Activated CD4-positive, alpha-beta T cell treated with anti-CD3 and anti-CD28 coated beads for 1 hour (primary cell): ENCODE measurements at places on chromosomes 5 and 9.

GRCh38 chr5:140883373-140883772 lies 1.4 kb downstream of the PCDHA13 start:
- no peak for DNase-seq

- DNase-seq, result no peak
Measured at GRCh38 chr9:73180403-73180802, 28.7 kb downstream of the ANXA1 start.

DNA sequence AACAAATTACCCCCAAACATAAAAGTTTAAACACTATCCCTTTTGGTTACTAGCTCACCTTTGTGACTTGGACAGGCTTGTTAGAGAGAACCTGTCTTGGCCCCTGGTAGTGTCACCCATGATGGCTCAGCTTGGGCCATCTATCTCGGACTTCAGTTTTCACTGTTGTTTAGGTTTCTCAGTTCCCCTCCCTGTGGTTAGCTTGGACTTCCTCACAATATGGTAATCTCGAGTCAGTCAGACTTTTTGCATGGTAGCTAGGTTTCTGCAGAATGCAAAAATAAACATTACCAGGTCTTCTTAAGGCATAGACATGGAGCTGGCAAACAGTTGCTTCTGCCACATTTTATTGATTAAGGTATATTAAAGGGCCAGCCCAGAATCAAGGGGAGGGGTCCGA lies 324.3 kb upstream of the RORB start:
- no peak for DNase-seq

- peak; percentile 13 for DNase-seq
Measured at GRCh38 chr5:175520321-175520720, 42.0 kb downstream of the SFXN1 start.

GRCh38 chr5:107085572-107085971 lies 585.2 kb downstream of the EFNA5 start:
- DNase-seq, result no peak

- DNase-seq, result peak; percentile 9
Measured at GRCh38 chr5:78509884-78510769, 138.4 kb downstream of the LHFPL2 start.

GRCh38 chr5:114957384-114957783 lies 212.3 kb downstream of the TRIM36 start:
- DNase-seq, result no peak

DNA sequence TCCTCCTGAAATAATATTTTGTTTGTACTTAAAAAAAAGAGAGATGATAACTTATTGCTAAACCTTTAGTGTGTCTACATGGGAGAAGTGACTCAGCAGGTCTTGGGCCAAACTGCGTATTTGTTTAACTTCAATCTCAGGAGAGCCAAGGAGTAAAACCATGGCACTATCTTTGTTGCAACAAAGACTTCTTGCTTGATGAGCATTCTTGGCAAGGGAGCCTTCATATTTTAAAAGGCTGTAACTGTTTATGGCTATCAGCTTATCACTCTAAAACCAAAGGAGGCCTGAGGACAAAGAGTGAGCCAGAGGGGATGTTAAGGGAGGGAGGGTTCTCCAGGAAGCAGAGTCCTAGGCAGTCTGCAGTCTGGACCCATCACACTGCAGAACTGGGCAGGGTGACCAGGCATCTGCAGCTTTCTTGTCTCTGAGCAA lies 216.2 kb upstream of the S1PR3 start:
- no peak for DNase-seq

DNA sequence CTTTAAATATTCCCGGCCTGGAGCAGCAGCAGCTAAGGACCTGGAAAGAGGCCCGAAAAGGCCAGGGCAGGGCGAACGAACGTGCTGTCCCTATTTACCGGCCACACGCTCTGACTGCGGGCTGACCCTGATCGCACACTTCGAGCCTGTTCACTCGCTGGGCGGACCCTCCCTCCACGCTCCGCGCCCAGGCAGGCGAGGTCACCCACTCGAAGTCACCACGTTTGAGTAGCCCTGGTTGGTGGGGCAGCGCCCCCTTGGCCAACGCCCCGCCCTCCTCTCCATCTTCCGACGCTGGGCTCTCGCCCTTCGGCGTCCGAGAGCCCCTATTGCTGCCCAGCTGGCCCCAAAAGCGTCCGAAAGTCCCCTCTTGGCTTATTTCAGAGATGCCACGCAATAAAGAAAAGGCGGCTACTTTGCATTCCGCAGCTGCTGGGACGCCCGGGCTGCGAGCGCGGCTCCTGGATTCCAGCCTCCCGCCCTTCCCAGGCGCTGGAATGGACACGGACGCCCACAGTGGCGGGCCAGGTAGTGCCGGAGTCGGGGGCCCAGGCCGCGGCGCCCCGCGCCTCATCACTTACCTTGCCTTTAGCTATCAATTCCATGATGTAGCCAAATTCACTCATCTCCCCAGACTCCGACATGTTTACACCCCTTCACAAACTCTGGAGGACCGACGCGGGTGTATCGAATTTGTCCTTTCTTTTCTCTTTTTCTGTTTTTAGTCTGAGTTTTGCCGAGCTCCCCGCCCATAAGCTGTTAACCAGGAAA lies 9.9 kb upstream of the TRIM36 start:
- no peak for DNase-seq

GRCh38 chr5:103218164-103218563 lies 40.4 kb upstream of the MACIR start:
- no peak for DNase-seq

DNA sequence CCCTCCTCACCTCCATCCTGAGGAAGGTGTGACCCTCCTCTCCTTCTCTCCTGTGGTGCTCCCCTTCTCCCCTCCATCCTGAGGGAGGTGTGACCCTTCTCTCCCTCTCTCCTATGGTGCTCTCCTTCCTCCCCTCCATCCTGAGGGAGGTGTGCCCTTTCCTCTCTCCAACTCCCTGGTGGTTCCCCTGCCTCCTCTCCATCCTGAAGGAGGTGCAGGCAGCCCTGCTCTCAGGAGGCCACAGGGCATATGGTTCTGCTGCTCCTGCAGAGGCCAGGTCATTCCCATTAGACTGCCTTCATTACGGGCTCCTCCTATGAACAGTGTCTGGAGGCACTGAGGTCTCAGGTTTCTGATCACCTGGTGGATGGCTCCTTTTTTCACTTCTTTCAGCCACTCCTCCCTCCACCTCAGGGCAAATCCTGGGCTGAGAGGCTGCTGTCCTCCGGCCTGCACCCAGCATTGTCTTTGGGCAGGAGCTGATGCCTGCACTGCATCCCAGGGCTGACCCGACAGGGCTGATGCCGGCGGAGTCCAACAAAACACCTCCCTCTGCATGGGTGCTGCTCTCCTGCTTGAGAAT lies 197.1 kb downstream of the MED10 start:
- DNase-seq, result no peak

GRCh38 chr5:56839062-56839461 lies 23.7 kb downstream of the MAP3K1 start:
- DNase-seq, result no peak

- no peak for DNase-seq
Measured at GRCh38 chr5:73448463-73449136, at the start of gene FOXD1. Gene FOXD1, minus strand, starts transcription at chr5:73448777. Its CDS starts 415 bp downstream, at chr5:73448362.

- no peak for DNase-seq
Measured at GRCh38 chr5:180213256-180213600, 4.2 kb upstream of the RASGEF1C start.

- DNase-seq, result no peak
Measured at GRCh38 chr5:53478411-53479044, 1.9 kb upstream of the FST start.

GRCh38 chr5:160199410-160199911 lies 29.8 kb upstream of the FABP6 start:
- peak; percentile 53 for DNase-seq

DNA sequence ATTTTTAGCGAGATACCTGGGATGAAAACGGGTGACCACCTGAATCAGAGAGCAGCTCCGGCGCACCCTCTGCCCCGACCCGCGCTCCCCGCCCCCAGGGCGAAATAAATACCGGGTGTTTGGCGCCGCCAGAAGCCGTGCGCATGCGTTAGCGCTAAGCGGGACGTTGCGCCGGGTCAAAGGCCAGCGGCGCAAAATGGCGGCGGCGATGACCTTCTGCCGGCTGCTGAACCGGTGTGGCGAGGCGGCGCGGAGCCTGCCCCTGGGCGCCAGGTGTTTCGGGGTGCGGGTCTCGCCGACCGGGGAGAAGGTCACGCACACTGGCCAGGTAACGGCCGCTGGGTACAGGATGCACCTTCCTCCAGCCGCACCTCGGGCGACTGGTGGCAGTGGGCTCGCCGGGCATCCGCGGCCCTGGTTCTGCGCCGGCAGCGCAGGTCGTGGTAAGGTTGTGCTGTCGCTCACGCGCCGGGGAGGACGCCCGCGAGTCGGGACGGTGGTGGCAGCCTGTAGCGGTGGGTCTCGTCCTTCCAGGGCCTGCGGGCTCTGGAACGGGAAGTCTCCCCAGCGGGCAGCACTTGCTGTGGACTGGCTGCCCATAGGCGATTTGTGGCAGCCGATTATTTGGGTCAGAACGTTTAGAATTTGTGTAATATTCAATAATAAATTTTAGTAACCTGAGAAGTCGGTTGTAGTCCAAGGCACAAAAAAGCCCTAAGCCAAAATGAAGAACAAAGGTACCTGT lies at the start of gene NDUFS6:
NDUFS6 (plus strand) TSS at position 186 of the 745 bp plus-strand sequence; CDS start at position 197, 11 bp downstream.
- DNase-seq, result peak; percentile 60

- no peak for DNase-seq
Measured at GRCh38 chr9:17846948-17847655, 268.2 kb downstream of the SH3GL2 start.

DNA sequence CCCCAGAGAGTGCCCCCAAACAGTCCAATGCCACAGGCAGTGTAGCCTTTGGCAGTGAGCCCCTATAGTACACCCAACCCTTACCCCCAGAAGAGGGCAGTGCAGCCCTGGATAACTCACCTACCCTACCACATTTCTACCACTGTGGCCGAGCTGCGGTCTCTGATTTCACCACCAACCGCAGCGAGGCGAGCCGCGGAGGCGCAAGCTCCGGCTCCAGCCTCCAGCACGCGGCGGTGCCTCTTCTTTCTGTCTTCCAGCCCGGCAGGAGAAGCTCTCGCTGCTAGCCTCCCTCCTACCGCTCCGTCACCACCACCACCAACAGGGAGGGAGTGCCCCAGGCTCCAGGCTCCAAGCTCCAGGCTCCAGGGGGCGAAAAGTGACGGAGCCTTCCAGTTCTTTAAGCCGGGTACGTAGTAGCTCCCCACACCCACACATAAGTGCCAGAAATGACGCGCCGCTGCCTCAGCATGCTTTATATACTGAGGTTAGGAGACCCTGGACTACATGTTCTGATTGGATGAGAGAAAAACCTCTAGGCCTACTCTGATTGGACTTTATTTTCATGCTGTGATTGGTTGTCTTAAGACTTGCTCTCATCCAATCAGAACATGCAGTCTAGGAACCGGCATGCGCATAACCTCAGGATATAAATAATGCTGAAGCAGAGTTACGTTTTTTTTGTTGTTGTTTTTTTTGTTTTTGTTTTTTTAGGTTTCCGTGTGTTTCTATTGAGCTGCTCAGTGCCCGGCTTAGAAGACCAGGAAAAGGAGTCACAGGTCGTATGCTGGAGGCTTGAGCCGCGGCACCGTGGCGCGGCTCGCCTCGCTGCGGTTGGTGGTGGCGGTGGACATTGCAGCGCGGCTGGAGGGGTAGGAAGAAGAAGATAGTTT lies at the start of gene PCAT7:
PCAT7 (plus strand) TSS at position 645 of the 893 bp plus-strand sequence.
- DNase-seq, result no peak

- DNase-seq, result no peak
Measured at GRCh38 chr5:122766130-122766529, 8.8 kb upstream of the SNX2 start.

DNA sequence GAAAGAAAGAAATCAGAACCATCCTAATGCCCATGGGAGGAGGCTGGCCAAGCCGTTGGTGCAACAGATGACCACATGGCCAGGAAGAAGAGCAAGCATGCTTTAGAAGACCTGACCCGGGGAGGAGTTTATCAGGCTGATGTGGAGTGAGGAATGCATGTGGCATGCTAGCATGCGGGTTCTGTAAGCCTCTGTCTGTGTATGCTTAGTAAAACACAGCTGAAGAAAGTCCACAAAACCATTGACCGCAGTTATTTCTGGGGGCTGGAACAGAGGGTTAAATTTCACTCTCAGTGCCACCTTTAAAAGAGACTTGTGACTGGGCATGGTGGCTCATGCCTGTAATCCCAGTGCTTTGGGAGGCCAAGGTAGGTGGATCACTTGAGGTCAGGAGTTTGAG lies 19.1 kb downstream of the GFI1B start:
- DNase-seq, result no peak

GRCh38 chr9:93244101-93244500 lies 60.2 kb downstream of the WNK2 start:
- DNase-seq, result no peak

- DNase-seq, result no peak
Measured at GRCh38 chr9:25442526-25442925, 235.7 kb downstream of the TUSC1 start.

GRCh38 chr5:177491429-177491945 lies 5.9 kb downstream of the PDLIM7 start:
- DNase-seq, result no peak

DNA sequence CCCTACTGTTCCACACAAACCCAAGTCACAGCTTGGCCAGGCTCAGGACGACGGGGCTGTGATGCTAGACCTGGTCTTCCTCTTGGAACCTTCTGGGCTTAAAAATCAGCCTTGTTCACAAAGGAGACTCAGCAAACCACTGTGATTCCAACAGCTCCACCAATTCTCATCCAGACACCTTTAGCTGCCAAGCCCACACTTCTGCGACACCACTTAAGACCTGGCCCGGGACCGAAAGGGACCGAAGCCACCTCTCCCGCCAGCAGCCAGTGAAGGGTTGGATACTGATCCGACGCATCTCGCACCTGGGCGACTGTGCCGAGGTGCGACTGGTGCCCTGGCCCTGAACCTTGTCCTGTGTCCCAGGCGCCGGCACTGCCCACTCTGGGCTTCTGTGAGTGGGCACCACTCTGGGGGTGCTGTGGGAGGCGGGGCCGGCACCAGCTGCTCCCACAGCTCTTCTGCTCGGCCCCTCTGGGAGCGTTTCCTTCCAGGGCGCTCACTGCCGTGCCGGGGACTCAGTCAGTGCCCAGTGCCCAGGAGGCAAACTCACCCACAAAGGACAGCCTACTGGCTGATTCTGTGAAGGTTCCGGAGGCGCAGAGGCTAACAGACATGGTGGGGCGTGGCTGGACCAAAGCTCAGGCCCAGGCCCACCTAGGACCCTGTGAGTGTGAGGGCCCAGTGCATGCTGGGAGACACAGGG lies 50.9 kb downstream of the EXD3 start:
- DNase-seq, result no peak

DNA sequence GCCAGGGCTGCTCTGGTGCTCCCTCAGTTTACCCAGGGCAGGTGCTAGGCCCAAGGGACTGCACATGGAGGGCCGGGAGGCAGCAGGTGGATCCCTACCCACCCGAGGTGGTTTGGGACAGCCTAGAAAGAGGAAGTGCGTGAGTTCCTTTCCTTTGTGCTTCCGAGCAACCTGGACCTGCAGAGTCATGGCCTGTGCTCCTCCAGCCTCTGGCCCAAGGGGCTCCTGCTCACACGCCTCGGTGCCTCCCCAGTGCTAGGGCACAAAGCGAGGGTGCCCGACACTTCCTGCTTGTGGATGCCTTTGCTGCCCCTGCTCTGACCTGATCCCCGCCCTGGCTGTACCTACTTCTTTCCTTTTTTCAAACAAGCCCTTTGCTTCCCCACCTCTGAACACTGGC lies 79.3 kb downstream of the RXRA start:
- no peak for DNase-seq

- no peak for DNase-seq
Measured at GRCh38 chr9:71446473-71447411, 321.6 kb downstream of the CEMIP2 start.

- no peak for DNase-seq
Measured at GRCh38 chr9:19623941-19624340, 164.9 kb downstream of the SLC24A2 start.

GRCh38 chr5:127820910-127821553 lies 117.8 kb downstream of the CCDC192 start:
- DNase-seq, result no peak

- peak; percentile 44 for DNase-seq
Measured at GRCh38 chr5:1594357-1595106, 70.8 kb upstream of the LPCAT1 start.

- DNase-seq, result peak; percentile 44
Measured at GRCh38 chr9:136093995-136094881, 851 bp downstream of the NACC2 start.
